ENCODE measurements at places on chromosomes 7 and 10.

- no peak for DNase-seq
Observed at GRCh38 chr7:36283711-36284130, 105.9 kb upstream of the ANLN start.

GRCh38 chr7:4753598-4754432 lies 21.6 kb upstream of the AP5Z1 start:
- DNase-seq = peak; percentile 80

DNA sequence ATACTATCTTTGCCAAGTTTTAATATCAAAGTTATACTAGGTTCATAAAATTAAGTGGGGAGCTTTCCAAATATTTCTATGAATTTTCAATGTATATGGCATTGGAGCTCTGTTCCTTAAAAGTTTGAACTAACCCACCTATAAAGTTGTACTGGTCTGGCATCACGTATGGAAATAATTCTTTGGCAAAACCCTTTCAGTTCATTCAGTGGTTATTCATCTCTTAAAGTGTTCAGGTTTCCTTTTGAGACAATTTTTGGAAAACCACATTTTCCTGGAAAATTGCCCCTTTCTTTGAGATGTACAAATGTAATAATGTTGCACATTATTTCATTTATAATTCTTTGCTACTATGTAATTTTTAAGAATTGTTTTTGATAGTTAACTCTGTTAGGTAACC lies 62.5 kb upstream of the INPP5A start:
- no peak for DNase-seq

DNA sequence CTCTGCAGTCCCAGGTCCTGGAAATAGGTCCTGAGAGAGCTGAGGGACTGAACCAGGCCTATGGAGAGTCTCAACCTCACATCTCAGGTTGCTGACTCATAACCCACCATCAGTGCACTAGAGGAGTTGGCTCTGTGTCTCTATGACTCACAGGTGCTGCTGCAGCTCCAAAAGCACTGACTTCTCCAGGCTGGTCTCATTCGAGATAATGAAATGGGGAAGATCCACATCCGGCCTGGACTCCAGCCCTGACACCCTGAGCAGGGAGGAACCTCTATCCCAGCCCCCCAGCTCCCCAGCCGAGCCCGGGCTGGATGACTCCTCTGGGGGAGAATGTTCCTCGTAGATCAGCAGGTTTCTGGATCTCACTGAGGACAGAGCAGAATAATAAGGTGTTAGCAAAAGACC lies 35.5 kb upstream of the DGKI start:
- no peak for DNase-seq

DNA sequence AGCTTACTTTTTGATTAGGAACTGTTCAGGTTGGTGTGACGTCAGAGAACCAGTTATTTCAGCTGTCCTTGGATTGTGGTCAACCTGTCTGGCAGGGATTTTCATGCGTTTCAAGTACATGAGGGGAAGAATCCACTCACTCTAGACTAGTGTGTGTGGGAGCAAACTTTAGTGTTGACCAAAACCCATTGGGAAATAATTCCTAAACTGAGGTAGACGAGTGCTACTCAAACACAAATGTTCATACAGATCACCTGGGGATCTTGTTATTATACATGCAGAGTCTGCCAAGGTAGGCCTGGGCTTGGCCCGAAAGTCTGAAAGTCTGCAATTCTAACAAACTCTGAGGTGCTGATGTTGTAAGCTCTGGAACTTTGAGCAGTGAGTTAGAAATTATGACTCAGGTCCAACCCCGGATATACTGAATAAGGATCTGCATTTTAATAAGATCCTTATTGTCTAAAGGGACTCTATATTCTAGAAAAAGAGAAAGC lies 111.1 kb upstream of the CREB5 start:
- no peak for DNase-seq

DNA sequence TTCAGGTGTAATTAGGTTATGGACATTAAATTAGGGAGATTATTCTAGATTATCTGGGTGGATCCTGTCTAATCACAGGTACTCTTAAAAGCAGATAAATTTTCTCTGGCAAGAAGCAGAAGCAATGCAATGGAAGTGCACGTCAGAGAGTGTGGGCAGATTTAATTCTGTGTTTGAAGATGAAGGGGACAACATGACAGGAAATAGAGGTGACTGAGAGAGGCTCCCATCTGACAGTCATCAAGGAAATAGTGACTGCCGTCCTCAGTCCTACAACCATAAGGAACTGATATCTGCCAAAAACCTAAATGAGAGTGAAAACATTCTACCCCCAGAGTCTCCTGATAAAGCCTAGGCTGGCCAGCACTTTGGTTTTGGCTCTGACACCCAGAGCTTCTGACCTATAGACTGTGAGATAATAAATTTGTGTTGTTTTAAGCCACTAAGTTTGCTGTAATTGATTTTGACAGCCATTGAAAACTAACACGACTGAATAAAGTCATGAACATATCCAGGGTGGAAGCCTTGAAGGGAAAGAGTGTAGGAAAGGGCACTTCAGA lies 30.5 kb upstream of the DDX50 start:
- DNase-seq = peak; percentile 24

- DNase-seq = no peak
Observed at GRCh38 chr10:20975236-20975635, 78.1 kb upstream of the NEBL start.

GRCh38 chr7:25586513-25586912 lies 358.2 kb upstream of the NPVF start:
- DNase-seq = no peak

- no peak for DNase-seq
Observed at GRCh38 chr10:75460059-75460458, 28.6 kb downstream of the LRMDA start.

DNA sequence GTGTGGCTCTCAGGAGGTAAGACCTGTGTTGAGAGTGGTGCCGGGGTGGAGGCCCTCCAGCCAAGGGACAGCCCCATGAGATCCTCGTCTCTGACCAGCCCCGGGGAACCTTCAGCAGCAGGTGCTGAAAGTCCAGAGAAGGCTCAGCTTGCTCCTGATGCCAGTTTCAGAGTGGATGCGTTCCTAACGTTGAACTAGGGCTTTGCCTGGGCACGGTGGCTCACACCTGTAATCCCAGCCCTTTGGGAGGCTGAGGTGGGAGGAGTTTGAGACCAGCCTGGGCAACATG lies 45.7 kb downstream of the BAIAP2L1 start:
- DNase-seq = no peak

- DNase-seq = no peak
Observed at GRCh38 chr7:29363636-29364425, 169.3 kb downstream of the CHN2 start.

- no peak for DNase-seq
Observed at GRCh38 chr7:43113622-43114457, 1.4 kb downstream of the HECW1 start.

DNA sequence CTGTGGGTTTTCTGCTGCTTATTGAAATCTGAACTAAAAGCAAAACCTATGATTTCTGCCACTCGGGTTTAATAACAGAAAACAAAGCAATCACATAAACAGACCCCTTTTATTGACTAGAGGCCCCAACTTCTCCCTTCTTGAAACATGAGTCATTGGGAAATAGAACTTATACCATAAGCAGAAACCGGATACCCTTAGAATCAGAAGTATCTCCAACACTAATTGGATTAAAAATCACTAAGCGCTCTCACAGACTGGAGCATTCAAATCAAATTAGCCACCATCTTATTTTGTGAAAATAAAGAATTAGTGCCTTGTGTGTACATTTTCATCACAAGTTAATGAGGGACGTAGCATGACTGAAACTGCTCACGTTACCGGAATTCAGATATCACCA lies 206.9 kb downstream of the WDR11 start:
- DNase-seq = no peak

- DNase-seq = no peak
Observed at GRCh38 chr7:136079066-136079465, 101.9 kb upstream of the MTPN start.

- DNase-seq = no peak
Observed at GRCh38 chr10:91555455-91555854, 77.4 kb downstream of the PPP1R3C start.

GRCh38 chr10:102914781-102915180 lies 3.3 kb upstream of the CNNM2 start:
- DNase-seq = no peak

- no peak for DNase-seq
Observed at GRCh38 chr7:70694971-70695794, 436.8 kb upstream of the GALNT17 start.

GRCh38 chr10:30784524-30784896 lies 155.0 kb upstream of the LYZL2 start:
- no peak for DNase-seq

All from activated T-cell treated with anti-CD3 and anti-CD28 coated beads for 4 hours (primary cell).